ENCODE measurements at places on chromosomes 12 and 14. TPM values are rescaled to one million over a fixed set of nuclear protein-coding genes. Genes with fewer than 3 reads are reported as not detected.

SYNE3 gene
- total RNA-seq = 51.8 TPM

PRPF40B gene
- total RNA-seq = 10.1 TPM

ZFHX2 gene
- total RNA-seq = 0.98 TPM

GZMH gene
- 2.0 TPM for total RNA-seq

CIROP gene
- total RNA-seq = not detected

AICDA gene
- not detected for total RNA-seq

DPPA3 gene
- total RNA-seq = not detected

ACSM4 gene
- not detected for total RNA-seq

SLC6A15 gene
- total RNA-seq = not detected

KERA gene
- total RNA-seq = not detected

CYP27B1 gene
- total RNA-seq = 4.3 TPM

ALDH6A1 gene
- total RNA-seq = 13.9 TPM

C12orf75 gene
- total RNA-seq = 300 TPM

C12orf76 gene
- total RNA-seq = 22.8 TPM

PARPBP gene
- 28.9 TPM for total RNA-seq

TMTC2 gene
- 2.0 TPM for total RNA-seq

KRT72 gene
- total RNA-seq = 0.27 TPM

PRKD1 gene
- total RNA-seq = not detected

PIANP gene
- not detected for total RNA-seq

DLGAP5 gene
- total RNA-seq = 68.1 TPM

TTC9 gene
- total RNA-seq = 13.1 TPM

CD69 gene
- 86.5 TPM for total RNA-seq
